ENCODE measurements at places on chromosomes 1 and 21.
A peak's percentile ranks its signal among the peaks of the same experiment; 100 is the strongest.

DNA sequence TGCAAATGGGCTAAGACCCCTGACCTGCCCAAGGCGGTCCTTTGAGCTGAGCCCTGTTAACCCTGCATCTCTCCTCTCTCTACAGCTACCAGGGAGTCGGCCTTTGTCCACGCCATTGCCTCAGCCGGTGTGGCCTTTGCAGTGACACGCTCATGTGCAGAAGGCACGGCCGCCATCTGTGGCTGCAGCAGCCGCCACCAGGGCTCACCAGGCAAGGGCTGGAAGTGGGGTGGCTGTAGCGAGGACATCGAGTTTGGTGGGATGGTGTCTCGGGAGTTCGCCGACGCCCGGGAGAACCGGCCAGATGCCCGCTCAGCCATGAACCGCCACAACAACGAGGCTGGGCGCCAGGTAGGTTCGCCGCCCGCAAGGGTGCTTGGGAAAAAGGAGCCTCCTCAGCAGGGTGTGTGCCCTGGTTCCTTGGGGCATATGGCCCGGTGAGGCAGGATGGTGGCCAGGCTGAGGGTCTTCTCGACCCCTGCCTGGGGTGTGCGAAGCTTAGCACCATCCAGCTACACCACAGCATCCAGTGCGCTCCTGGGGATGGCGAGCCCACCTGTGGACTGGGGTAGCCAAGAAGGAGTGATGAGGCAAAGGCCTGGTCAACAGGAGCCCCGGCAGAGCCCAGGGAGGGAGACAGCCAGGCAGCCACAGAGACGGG, 31.8 kb upstream of the ARF1 start:
- no peak for DNase-seq

DNA sequence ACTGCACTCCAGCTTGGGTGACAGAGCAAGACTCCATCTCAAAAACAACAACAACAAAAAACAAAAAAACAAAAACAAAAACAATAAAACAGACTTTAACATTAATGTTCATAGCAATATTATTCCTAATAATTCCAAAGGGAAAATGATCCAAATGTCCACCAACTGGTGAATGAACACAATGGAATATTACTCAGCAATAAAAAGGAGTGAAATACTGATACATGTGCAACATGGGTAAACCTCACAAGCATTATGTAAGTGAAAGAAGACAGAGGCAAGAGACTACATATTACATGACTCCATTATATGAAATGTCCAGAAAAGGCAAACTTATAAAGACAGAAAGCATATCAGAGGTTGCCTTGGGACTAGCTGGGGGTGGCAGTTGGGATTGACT, 6.1 kb upstream of the TTF2 start:
- no peak for DNase-seq

DNA sequence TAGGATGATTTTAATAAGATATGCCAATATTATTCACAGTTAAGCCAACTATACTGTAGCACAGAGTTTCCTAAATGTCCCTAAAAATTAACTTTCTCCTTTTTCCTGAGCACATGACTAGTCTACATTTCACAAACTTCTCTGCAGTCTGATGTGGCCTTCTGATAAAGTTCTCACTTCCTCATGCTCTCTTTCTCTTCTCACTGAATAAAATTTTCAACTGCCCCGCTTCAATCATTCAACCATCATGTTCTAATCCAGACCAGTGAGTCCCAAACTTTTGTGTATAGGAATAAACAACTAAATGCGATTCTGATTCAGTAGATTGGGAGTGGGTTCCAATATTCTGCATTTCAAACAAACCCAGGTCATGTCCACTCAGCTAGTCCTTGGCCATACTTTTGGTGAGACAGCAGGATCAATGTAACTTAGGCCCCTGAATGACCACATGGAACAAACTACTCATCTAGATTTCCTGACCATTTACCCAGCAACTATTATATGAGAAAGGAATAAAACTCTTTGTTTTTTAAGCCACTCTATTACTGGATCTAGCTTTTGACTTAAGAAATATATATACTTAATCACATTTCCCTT, 20.1 kb downstream of the TUT4 start:
- no peak for DNase-seq

- DNase-seq, result peak; percentile 90
These were observed at the start of gene TUT4 for GRCh38 chr1:52552505-52553361. Gene TUT4 (minus strand): TSS chr1:52553092. CDS start chr1:52526280, 26,812 bp downstream.

- DNase-seq, result no peak
These were observed 69.0 kb upstream of the DEPDC1 start for GRCh38 chr1:68565923-68566322.

GRCh38 chr1:156063997-156064285, 3.0 kb downstream of the RAB25 start:
- peak; percentile 6 for DNase-seq

GRCh38 chr1:197526736-197527371, 248.4 kb downstream of the DENND1B start:
- DNase-seq, result no peak

DNA sequence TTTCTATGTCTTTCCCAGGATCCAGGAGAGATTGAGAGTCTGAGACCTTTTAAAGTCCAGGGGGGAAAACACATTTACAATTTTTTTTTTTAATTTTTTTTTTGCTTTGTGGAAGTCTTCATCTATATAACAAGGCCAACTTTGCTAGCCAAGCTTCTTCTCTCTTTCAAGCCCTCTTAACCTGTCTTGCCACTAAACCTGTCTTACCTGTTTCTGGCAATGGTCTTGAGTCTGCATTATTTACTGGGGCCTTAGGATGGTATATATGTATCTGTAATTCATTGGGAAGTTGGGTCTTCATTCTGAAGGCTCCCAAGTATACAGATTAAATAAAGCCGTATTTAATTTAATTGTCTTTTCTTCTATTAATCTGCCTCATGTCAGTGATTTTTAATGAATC, 750.9 kb upstream of the B3GALT2 start:
- DNase-seq, result no peak

DNA sequence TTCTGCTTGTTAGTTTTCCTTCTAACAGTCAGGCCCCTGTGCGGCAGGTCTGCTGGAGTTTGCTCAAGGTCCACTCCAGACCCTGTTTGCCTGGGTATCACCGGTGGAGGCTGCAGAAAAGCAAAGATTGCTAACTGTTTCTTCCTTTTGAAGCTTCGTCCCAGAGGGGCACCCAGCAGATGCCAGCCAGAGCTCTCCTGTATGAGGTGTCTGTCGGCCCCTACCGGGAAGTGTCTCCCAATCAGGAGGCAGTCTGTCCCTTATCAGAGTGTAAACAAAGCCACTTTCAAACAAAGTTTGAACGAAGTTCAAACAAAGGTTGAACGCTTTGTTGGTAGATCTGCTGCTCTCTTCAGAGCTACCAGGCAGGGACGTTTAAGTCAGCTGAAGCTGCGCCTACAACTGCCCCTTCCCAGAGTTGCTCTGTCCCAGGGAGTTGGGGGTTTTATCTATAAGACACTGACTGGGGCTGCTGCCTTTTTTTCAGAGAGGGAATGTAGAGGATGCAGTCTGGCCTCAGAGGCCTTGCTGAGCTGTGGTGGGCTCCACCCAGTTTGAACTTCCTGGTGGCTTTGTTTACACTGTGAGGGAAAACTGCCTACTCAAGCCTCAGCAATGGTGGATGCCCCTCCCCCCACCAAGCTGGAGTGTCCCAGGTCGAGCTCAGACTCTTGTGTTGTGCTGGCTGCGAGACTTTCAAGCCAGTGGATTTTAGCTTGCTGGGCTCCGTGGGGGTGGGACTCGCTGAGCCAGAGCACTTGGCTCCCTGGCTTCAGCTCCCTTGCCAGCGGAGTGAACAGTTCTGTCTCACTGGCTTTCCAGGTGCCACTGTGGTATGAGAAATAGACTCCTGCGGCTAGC, 401.8 kb downstream of the SRGAP2C start:
- DNase-seq, result no peak

- DNase-seq, result no peak
These were observed 111.1 kb upstream of the COL6A1 start for GRCh38 chr21:45870421-45870820.

GRCh38 chr1:27427816-27428315, 35.4 kb downstream of the GPR3 start:
- no peak for DNase-seq

DNA sequence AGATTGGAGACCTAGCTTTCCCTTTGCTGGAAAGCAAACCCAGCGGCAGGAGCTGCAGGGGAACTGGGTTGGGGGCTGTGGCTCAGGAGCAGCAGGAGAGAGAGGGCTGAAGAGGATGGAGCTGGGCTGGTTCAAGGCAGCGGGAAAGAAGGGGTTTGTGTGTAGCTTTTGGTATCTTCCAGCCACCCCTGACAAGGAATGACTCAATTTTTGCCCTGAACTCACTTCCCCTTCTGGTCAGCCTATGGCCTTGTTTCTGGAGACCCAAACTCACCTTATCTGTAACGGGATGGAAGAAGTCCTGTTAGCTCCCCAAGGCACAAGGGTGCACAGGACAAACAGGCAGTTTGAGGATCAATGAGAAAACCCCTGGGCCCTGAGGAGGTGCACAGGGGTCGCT, 13.1 kb downstream of the C1orf115 start:
- DNase-seq, result no peak

- DNase-seq, result no peak
These were observed 35.8 kb upstream of the CR2 start for GRCh38 chr1:207418351-207418750.

DNA sequence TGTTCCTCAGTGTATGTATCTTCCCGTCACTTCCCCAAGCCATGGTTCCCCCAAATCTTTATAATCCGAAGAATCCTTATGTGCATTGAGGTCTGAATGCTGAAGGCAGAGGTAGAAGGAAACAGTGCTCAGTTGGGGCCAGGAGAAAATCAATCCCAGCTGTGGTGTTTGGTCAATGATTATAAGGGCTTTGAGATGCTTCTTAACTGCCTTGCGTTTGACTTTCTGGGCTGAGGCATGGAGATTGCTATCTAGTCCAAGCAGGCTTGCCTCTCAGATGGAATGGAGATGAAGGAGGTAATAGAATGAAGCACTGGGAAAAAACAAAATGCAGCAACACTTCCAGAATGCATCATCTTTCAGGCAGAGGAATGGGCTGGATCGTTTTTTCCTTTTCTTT, 3.6 kb upstream of the MAP1LC3C start:
- DNase-seq, result no peak

DNA sequence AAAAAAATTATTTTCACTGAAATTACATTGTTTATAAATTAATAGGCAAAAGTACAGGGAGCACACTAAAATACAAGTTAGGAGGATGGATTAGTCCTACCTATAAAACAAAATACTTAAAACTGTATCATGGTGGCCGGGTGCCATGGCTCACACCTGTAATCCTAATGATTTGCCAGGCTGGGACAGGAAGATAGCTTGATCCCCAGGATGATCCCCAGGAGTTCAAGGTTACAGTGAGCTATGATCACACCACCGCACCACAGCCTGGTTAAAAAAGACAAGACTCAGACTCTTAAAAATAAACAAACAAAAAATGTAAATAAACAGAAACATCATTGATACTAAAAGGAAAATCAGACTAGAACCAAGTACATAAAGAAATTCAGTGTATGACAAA, 53.5 kb downstream of the ASH1L start:
- DNase-seq, result no peak

- DNase-seq, result no peak
These were observed 17.9 kb upstream of the MPL start for GRCh38 chr1:43319766-43320165.

GRCh38 chr1:101309334-101310311, 72.8 kb downstream of the S1PR1 start:
- DNase-seq, result peak; percentile 51

DNA sequence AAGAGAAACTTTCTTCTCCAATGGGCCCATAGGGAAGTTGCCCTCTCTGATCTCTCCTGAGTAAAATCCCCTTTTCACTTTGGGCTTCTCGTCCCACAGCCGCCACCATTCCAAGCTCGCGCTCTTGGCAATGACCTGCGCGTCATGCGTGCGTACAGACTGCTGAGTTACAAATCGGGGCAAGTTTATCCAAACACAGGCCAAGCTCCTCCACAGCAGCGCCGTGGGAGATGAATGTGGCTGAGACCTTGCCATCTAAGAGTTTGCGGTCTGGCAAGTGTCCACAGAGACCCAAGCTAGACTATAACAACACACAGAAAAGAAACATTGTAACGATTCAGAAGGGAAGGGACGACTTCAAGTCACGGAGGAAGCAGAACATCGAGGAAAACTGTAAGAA, 116.3 kb upstream of the SOD1 start:
- no peak for DNase-seq

GRCh38 chr21:34129901-34130715, 56.7 kb downstream of the MRPS6 start:
- DNase-seq, result no peak

DNA sequence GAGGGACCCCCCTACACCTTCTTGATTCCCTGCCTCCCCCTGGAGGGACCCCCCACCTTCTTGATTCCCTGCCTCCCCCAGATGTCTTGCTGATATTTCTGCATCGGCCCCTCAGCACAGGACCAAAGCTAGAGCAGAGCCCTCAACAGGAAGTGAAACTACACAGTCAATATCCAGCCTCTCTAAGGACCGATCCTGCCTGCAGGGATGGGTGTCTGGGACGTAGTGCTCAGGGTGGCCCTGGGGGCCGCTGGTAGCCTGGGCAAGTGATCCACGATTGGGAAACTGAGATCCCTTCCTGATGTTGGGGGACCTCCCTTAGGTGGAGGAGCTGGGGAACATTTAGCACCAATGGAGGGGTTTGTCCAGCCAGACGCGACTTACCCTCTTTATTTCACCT, 3.9 kb upstream of the LEFTY2 start:
- no peak for DNase-seq

- DNase-seq, result peak; percentile 86
These were observed at the start of gene LAMC1 for GRCh38 chr1:183023146-183023600. Gene LAMC1 (plus strand): TSS chr1:183023420. CDS start chr1:183023717, 297 bp downstream.

- DNase-seq, result no peak
These were observed 39.4 kb downstream of the ZP4 start for GRCh38 chr1:237851210-237851845.

DNA sequence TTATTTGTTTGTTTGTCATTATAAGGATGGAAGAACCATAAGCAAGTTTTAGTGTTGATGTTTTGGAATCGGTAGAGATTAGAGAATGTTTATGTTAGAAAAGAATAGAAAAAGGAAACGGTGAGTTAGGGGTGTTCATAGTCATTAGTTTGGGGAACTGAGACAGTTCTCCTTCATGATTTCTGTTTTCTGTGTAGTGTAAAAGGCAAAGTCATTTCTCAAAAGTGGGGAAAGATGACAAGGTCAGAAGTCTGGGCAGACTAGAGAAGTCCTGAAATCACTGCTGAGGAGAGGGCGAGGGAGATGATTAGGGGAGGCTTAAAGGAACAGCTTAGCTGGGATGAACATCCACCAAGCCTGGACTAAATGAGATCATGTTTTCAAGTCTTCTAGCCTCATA, 498.9 kb downstream of the TTLL7 start:
- DNase-seq, result no peak

DNA sequence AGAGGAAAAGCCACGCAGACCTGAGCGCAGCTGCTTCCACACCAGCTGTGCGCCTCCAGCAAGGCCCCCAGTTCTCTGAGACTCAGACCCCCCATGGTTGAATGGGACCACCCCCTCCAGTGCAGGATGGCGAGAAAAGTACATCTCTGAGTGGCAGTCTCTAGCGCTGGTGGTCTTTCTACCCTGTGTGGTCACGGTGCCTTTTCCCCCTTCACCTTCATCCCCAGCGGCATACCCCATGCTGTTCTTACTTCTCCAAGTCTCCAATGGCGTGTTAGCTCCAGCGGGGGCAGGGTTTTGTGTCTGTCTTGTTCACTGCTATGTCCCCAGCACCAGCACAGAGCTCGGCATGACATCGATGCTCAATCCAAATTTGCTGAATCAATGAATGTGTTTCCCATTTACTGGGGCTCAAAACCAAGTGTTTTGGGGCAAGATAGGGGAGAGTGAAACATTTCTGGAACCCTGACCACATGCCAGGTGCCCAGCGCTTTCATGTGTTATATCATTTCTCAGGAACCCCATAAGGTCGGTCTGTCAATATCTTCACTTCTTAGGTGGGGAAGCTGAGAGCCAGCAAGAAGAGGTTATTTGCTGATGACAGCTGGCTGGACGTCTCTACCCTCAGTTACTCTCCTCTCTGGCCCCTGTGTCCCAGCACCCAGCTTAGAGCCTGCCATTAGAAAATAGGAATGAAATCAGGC, 959 bp upstream of the SDC3 start:
- peak; percentile 22 for DNase-seq
